Hematopoietic multipotent progenitor cell treated with erythropoietin and hydrocortisone succinate and interleukin-3 and kit ligand, for 4 days (in vitro differentiated cells): ENCODE measurements at places on chromosomes 4 and X.

GRCh38 chr4:30461218-30461617, 259.0 kb upstream of the PCDH7 start:
- DNase-seq = no peak

- DNase-seq = no peak
These were observed 7.5 kb downstream of the MSANTD1 start for GRCh38 chr4:3256230-3257102.

- peak; percentile 31 for DNase-seq
These were observed 47.5 kb downstream of the ATG4A start for GRCh38 chrX:108138814-108139702.

DNA sequence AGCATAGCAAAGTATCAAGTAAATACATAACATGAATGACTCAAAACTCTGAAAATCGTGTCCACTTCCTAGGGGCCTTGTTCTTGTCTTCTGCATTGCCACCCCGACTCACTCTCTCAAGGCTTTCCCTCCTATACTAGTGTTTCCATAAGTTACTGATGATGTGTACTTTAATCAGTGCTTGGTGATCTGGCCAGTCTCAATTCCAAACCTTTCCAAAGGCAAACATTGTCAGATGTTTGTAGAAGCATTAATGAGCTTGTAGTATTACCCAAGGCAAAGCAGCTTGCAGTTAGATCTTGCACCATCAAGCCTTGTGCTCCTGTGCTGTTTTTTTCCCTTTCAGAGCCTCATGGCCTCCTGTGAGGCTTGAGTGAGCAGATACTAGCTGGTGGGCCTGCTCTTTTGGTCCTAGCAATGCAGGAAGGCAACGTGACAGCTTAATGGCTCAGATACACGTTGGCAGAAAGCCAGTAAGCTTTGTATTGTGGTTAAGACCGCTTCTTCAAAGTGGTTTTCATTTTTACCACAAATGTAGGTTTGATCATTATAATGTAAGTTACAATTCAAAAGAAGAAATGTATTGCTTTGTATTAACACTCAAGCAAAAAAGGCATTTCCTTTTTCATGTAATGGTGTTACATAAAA, 51.8 kb downstream of the RBPJ start:
- peak; percentile 96 for DNase-seq

GRCh38 chrX:105462186-105462585, 241.7 kb upstream of the TEX13A start:
- DNase-seq = no peak

GRCh38 chrX:19392703-19393102, 49.0 kb downstream of the PDHA1 start:
- peak; percentile 5 for DNase-seq

DNA sequence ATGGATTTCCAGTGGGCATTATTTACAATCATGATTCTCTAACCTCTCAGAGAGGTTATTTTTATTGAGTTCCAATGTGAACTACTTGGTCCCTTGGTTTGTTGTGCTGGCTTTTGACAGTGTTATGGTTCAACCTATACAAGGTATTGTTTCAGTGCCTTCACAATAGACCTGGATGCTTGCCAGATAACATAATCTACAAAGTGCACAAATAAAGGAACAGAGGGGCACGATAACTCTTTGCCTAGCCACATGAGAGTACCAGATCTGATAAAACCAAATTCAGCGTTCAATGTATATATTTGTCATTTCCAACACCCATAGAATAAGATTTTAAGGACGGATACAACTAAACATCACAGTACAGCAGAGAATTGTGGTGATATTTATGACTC, 120.8 kb downstream of the RASL11B start:
- peak; percentile 44 for DNase-seq

DNA sequence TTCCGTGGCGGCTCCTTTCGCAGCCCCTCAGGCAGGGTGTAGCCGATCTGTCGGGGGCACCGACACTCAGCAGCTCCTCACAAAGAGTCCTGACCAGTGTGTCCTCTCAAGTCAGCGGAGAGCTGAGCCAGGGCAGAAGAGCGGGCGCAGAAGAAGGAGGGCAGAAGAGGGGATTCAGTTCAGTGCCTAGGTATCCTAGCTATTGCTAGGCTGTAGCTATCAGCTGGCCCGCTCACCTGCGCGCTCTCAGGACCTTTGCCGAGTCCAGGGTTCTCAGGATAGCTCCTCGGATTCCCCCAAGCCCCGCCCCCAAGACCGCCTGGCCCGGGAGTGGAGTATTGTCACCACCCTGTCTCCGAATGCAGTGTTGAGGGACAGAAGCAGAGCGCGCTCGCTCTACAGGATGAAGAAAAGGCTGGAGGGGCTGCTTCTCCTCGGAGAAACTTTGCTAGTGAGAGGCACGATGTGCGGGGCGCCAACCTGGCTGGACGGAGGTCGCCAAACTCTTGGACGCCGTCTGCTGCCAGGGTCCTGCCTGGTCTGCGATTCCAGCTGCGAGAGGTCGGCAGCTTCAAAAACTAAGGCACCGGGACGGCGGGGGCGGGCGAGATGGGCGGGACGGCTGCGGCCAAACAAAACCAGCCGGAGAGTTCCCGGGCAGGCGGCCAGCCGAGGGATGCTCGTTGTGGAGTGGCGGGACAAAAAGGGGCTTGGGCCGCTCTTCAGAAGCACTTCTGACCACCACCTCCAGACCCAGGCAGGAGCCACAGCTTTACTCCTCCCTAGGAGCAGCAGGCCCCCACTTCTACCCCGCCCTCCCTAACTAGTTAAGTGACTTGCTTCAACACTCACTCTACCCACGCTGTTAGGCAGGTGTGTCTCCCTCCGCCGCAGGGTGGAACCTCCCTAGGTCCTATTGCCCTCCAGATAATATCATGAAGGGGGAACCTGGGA, at the start of gene XKRX:
TSS of gene XKRX (minus strand) at position 258 of the 954 bp plus-strand sequence. CDS start 613 bp downstream, outside the sequence.
- peak; percentile 16 for DNase-seq
